Astrocyte (in vitro differentiated cells and primary cell): ENCODE measurements at places on chromosomes 13 and 19.

DNA sequence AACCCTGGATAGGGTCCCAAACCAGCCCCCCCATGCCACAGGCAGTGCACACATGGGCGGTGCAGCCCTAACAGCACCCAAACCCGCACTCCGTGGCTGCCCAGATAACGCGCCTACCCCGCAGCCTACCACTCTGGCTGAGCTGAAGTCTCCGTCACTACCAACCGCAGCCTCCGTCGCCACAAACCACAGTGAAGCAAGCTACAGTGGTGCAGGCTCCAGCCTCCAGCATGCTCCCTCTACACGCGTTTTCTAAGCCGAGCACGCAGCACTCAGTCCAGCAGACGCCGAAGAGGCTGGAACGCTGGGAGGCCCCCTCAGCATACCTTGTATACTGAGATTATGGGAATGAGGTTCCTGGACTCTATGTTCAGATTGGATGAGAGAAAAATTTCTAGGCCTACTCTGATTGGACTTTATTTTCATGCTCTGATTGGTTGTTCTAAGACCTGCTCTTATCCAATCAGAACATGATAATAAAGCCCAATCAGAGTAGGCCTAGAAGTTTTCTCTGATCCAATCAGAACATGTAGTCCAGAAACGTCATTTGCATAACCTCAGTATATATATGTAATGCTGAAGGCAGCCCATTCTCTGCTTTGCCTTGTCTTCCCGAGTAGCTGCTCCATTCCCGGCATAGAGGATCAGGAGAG is 56.7 kb upstream of the C1QTNF9B start:
- DNase-seq = no peak

DNA sequence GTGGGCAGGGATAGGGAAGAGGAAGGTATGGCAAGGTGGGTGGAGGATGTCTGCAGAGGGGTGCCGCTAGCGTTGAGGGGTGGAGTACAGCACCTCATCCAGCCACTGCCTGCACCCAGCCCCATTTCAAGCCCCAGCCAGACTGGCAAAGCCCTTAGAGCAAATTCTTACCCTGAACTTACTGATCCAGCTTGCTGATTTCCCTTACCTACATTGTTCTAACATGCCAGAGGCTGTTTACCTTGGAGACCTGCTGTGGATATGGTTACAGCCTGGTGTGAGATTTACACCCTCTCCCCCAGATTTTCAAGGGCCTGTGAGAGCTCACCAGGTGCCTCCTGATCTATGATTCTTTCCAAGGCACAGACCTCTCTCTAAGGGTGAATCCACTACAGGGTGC is 86.0 kb downstream of the ZNF726 start:
- no peak for DNase-seq

DNA sequence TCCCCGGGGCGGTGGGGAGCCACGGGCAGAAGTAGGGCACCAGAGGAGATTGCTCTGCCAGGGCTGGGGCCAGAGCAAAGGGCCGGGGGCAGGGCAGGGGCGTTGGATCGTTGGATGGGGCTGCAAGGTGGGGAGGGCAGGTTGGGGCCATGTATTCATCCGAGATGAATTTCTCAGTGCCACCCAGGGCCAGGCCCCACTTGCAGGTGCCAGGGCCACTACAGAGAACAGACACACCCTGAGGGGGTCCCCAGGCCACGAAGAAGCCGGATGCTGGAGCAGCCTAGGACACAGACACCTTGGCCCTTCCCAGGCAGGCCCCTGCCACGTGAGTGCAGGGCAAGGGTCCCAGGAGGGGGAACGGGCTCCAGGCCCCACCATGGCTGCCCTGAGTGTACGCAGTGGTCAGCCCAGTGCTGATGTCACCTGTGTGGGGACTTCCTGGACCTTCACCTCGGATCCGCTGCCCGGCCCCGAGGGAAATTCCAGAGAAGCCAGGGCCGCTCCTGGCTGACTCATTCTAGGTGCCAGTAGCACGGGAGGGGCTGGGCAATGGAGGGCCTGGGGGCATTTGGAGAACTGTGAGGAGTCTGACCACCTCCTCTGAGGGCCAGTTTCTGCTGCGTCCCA is 9.6 kb upstream of the SBNO2 start:
- DNase-seq = no peak

DNA sequence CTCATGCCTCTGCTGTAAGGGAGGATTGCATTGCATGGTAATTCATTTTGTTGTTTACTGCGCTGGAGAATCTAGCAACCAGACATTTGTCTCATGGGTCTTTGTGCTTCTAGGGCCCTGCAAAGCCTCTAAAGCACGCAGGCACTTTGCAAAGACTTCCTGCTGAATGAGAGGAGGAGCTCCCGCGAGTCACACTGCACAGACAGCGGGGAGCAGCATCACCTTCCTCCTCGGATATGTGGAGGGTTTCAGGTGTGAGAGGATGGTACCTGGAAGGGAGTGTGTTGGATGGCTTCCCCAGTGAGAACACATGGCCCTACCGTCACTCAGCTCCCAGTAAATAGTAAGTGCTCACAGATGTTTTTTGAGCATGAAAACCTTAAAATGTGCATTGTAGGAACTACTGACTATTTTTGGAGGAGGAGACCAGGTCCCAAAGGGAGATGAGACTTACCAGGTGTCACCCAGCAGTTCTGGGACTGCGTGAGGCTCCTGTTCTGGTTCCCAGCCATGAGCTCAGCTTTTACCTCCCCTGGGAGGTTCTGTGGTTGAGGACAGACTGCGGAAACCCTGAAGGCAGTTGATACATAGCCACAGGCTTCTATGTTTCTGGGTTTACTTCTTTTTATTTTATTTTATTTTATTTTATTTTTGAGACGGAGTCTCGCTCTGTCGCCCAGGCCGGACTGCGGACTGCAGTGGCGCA is 278.0 kb downstream of the FGF9 start:
- no peak for DNase-seq

- no peak for DNase-seq
These were observed 130.5 kb downstream of the MAB21L1 start for GRCh38 chr13:35345992-35346391.

DNA sequence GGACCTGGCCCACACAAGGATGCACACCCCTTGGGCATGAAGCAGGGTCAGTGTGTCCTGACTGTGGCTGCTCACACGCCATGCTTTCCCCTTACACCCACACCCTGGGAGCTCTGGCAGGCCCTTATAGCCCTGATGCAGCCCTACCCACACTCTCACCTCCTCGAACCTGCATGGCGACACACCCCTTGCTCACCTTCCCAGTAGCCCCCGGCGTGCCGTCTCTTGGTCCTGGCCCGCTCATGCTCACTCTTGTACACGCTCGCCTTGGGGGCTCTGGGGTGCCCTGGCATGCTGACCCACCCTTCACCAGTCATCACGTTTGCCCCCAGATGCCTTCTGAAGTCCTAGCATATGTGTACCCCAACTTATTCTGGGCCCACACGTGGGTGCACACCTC is 56.1 kb downstream of the MAP4K1 start:
- no peak for DNase-seq

DNA sequence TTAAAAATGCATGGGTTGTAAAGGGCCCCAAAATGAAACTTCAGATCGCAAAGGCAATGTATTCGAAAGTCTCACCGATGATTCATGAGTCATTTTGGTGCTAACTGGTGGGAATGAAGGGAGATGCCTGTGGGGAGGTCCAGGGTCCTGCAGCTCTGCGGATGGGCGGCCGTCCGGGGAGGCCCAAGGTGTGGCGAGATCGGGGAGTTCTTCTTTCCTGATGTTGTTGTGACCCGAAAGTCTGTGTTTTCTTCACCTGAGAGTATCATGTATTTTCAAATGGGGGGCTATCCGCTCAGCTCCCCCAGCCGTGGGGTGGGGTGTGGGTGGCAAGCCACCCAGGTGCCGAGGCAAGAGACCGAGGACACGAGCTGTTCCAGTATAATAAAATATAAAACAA is 36.5 kb downstream of the TFDP1 start:
- no peak for DNase-seq

- DNase-seq = no peak
These were observed 211.0 kb downstream of the SLC7A1 start for GRCh38 chr13:29384466-29384865.

- DNase-seq = no peak
These were observed 1046.9 kb downstream of the UQCRFS1 start for GRCh38 chr19:28166025-28166424.

DNA sequence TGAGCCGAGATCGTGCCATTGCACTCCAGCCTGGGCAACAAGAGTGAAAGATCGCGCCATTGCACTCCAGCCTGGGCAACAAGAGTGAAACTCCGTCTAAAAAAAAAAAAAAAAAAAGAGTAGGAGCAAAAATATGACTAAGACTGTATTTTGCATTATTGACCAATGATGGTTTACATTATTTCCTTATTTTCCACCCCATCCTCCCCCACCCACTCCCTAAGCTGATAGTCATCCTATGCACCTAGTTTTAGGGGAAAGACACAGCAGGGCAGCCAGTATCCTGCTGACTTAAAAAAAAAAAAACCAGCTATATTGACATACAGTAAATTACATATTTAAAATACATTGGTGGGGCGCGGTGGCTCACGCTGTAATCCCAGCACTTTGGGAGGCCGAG is 25.1 kb downstream of the VAV1 start:
- no peak for DNase-seq

- DNase-seq = no peak
These were observed 4.9 kb upstream of the ZNF580 start for GRCh38 chr19:55635856-55636440.

GRCh38 chr13:31154939-31155338 is 6.8 kb downstream of the HSPH1 start:
- no peak for DNase-seq

DNA sequence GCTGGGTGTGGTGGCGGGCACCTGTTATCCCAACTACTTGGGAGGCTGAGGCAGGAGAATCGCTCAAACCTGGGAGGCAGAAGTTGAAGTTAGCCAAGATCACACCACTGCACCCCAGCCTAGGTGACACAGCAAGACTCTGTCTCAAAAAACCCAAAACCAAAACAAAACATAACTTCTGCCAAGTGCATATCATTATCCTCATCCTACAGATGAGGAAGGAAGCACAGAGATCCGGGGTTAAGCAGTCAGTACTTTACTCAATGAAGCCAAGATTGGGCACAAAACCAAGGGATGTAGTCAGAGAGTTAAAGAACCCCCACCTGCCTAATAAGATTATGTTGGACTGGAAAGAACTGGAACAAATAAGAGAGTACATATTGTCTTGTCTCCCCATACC is 5.5 kb upstream of the TMTC4 start:
- no peak for DNase-seq

- DNase-seq = no peak
These were observed 114.9 kb upstream of the EDNRB start for GRCh38 chr13:78033509-78033908.

- DNase-seq = no peak
These were observed 131.0 kb downstream of the TNFRSF19 start for GRCh38 chr13:23701186-23701585.

GRCh38 chr19:1855828-1856255 is 7.5 kb downstream of the KLF16 start:
- DNase-seq = no peak

DNA sequence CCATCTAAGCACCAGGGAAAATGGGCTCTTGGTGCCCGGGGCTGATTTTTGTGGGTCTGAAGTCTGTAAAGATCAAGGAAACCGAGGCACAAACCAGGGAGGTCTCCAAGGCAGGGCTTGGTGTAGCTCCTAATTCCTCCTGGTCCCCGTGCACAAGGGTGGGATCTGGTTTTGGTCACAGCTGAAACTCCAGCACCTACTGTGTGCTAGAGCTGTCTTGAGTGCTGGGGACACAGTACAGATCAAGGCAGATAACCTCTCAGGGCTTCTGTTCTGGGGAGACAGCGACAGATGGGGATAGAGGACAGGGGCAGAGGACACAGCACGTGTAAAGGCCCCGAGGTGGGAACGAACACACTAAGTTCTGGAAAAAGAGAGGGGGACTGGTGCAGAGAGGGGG is 37.4 kb downstream of the PTPRS start:
- DNase-seq = no peak

DNA sequence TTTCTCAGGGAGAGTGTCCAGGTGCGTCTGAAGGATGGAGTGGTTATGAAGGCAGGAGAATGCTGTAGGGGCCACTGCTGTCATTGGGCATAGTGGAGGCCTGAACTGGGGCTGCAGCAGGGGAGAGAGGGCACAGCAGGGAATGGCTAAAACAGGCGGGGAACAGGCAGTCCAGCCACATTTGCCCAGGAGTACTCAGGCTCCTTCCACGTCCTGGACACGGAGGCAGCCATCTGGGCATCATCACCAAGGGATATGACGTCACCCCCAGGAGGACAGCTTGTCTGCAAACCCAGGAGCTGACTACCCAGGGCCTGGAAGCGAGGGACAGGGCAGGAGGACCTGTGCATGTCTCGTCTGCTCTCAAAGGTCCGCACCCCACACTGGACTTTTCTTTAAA is 22.2 kb downstream of the VSTM2B start:
- DNase-seq = no peak

GRCh38 chr19:45451131-45451849 is 16.5 kb upstream of the FOSB start:
- peak; percentile 92 for DNase-seq

DNA sequence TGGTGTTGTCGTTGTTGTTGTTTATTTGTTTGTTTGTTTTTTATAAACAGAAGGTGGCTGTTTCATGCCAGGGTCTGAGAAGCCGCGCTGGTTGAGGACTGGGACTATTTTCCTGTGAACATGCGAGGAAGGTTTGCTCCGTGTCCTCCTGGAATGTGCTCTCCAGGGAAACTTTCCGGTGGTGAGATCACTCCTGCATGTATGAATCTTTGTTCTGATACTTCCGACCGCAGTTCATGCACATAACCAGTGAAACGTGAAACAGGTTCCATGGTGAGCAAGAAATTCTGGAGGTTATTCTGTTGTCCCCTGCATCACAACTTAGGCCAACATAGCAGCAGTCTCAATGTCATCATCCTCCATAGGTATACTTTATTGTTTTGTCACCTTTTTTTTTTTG is 187.6 kb upstream of the ARGLU1 start:
- DNase-seq = no peak

GRCh38 chr19:57664269-57665127 is 4.2 kb upstream of the ZSCAN4 start:
- DNase-seq = peak; percentile 27

DNA sequence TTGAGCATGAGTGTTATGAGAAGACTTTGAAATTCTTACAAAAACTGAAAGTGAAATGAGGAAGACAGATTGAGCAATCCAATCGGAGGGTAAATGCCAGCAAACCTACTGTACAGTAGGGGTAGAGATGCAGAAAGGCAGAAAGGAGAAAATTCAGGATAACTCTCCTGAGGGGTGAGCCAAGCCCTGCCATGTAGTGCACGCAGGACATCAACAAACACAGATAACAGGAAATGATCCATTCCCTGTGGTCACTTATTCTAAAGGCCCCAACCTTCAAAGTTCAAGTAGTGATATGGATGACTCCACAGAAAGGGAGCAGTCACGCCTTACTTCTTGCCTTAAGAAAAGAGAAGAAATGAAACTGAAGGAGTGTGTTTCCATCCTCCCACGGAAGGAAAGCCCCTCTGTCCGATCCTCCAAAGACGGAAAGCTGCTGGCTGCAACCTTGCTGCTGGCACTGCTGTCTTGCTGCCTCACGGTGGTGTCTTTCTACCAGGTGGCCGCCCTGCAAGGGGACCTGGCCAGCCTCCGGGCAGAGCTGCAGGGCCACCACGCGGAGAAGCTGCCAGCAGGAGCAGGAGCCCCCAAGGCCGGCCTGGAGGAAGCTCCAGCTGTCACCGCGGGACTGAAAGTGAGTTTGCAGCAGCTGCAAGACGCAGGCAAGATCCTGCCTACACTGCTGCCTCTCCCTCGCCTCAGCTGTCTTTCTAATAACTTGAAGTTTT is at the start of gene TNFSF13B:
TSS of gene TNFSF13B (plus strand) at position 118 of the 728 bp plus-strand sequence. CDS start at position 296, 178 bp downstream.
- DNase-seq = no peak
